ENCODE measurements at places on chromosomes 12 and 14. TPM values are rescaled to one million over a fixed set of nuclear protein-coding genes. Genes with fewer than 3 reads are reported as not detected.
A peak's percentile ranks its signal among the peaks of the same experiment; 100 is the strongest.

Gene SERPINA12
- not detected for total RNA-seq

Gene CNTN1
- not detected for total RNA-seq

Gene SOX5
- total RNA-seq = 1.7 TPM

Gene DAAM1
- 7.8 TPM for total RNA-seq

Gene CLEC2B
- total RNA-seq = 29.5 TPM

Gene KIF26A
- 0.25 TPM for total RNA-seq

Gene SPX
- 2.8 TPM for total RNA-seq

Gene KCNMB4
- total RNA-seq = 2.2 TPM

Gene CHURC1
- total RNA-seq = 38.1 TPM

Gene SLC6A12
- 0.70 TPM for total RNA-seq

Gene SEC23A
- 60.9 TPM for total RNA-seq

Gene NANOG
- not detected for total RNA-seq

Gene ARHGDIB
- total RNA-seq = 450 TPM

DNA sequence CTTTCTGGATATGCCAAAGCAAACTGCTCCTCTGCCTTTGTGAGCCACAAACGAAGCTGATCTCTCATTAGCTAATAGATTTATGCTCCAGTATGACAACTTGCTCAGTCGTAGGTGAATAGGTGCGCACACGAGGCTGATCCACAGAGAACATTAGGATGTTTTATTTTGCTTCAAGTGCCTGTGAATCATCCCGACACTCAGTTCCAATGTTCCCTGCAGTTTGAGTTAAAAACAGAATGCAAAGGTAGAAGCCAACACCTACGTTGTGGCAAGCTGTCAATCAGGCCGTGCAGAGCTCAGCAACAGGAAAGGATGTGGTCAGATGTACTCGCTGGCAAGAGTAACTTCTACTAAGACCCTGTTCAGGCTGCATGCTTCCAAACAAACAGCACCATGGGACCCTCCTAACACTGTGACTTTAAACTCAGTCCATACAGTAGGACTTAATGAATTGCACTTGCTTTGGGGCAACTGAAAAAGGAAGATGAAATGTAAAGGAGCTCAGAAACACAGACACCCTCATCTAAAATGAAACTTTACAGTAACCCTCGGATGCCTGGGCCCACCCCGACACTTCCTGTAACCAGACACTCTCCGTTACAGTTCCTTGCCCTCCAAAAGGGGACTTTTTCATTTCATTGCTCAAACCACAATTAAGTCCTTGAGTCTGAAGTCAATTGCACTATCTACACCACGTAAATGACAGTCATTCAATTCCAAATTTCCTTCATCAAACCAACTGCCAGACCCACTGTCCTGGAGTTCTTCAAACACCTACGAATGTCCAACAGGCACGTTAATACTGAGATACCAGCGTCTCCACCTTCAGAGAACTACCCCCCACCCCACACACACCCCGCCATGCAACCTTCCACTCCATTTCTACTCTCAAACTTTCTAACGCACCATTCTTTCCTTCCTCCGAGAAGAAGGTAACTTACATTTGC, 1.6 kb downstream of the CCDC88C start:
- peaks cover 56% of the 10 kb centered on the region for H3K4me1 ChIP-seq
- DNase-seq = peak; percentile 71
- H3K4me3 ChIP-seq = peak overlapping the region; percentile 97
- H3K27ac ChIP-seq = peak overlapping the region; percentile 98
- no peaks in the 10 kb centered on the region for H3K27me3 ChIP-seq
- H3K36me3 ChIP-seq = peaks cover 12% of the 10 kb centered on the region

GRCh38 chr12:88192426-88192825, 50.3 kb downstream of the TMTC3 start:
- no peaks in the 10 kb centered on the region for H3K36me3 ChIP-seq
- no peak for DNase-seq
- no peak overlapping the region for H3K4me3 ChIP-seq
- H3K4me1 ChIP-seq = no peaks in the 10 kb centered on the region
- H3K27me3 ChIP-seq = no peaks in the 10 kb centered on the region
- no peak overlapping the region for H3K27ac ChIP-seq

GRCh38 chr12:92146497-92147224, 1.0 kb upstream of the BTG1 start:
- H3K4me1 ChIP-seq = peaks cover 35% of the 10 kb centered on the region
- peak overlapping the region; percentile 99 for H3K27ac ChIP-seq
- H3K4me3 ChIP-seq = peak overlapping the region; percentile 98
- peaks cover 18% of the 10 kb centered on the region for H3K36me3 ChIP-seq
- DNase-seq = no peak

DNA sequence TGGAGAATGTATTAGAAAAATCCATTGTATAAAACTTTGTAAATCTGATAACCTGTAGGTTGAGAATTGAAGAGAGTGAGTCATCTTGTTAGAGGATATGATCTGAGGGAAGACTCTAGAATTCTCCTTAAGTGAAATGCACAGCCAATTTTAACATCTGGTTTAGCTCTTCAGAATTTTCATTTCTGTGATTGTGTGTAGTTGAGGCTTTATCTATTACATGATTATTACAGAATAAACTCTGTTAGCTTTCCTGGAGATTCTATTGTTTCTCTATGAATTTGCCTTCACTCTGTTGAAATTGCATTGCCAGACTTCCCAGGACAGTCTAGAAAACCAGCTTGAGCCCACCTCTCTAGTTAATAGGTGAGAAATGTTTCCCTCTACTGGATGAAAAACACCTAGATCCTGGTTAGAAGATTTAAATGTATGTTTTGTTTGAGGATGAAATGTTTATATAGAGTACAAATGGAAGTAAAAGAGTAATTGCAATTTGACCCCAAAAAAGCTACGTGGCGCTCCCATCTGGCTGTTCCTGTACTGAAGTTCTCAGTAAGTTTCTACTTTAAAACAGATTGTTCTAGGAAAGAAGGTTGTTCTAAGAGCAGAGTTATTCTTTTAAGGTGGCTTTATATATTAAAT, 2.9 kb downstream of the NUDT4 start:
- DNase-seq = no peak
- H3K4me1 ChIP-seq = peaks cover 65% of the 10 kb centered on the region
- peaks cover 6% of the 10 kb centered on the region for H3K27me3 ChIP-seq
- peak overlapping the region; percentile 100 for H3K4me3 ChIP-seq
- peak overlapping the region; percentile 97 for H3K27ac ChIP-seq

DNA sequence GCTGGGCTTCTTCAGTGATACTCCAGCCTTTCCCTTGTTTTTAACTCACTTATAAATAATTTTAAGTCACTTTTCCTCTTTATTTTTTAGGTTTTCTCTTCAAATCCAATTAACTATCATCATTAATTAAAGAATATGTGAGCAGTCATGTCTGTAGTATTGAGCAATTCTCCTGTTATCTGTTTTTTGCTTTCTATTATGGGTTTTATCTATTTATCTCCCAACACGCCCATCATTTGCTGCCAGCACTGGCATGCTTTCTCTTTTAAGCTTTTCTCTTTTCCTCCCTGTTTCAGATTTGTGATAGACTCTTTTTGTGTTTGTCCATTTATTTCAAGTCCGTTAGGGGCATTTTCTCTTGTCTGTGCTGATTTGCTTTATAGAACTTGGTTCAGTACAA, 72.3 kb downstream of the CRADD start:
- peak overlapping the region; percentile 66 for H3K27ac ChIP-seq
- no peaks in the 10 kb centered on the region for H3K27me3 ChIP-seq
- no peak for DNase-seq

- H3K27ac ChIP-seq = peak overlapping the region; percentile 55
- peaks cover 13% of the 10 kb centered on the region for H3K4me1 ChIP-seq
- peaks cover 27% of the 10 kb centered on the region for H3K27me3 ChIP-seq
- no peaks in the 10 kb centered on the region for H3K36me3 ChIP-seq
Observed at GRCh38 chr14:90093942-90094595, 32.3 kb downstream of the KCNK13 start.

DNA sequence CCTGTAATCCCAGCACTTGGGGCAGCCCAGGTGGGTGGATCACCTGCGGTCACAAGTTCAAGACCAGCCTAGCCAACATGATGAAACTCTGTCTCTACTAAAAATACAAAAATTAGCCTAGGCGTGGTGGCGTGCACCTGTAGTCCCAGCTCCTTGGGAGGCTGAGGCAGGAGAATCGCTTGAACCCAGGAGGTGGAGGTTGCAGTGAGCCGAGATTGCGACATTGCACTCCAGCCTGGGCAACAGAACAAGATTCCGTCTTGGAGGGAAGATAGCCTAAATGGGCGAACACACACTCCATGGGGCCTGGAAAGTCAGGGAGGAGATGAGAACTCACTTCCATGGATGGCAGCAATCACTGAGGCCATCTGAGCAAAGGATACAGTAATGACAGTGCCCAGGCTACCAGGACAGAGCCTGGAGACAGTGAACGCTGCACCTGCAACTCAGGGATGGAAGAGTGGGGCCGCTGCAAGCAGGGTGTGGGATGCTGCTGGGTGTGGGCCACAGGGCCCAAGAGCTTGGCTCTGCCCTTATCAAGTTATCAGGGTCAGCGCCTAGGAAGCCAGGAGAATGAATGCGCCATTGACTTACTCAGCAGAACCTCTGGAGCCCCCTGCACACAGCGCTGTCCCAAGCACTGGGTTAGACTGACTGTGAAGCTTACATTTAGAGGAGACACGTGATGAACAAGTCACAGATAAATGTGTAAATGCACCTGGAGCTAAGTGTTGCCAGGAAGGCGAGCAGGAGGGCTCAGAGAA, 28.9 kb downstream of the FOXN3 start:
- no peak for DNase-seq
- no peak overlapping the region for H3K4me3 ChIP-seq
- peak overlapping the region; percentile 23 for H3K27ac ChIP-seq
- peaks cover 53% of the 10 kb centered on the region for H3K4me1 ChIP-seq

DNA sequence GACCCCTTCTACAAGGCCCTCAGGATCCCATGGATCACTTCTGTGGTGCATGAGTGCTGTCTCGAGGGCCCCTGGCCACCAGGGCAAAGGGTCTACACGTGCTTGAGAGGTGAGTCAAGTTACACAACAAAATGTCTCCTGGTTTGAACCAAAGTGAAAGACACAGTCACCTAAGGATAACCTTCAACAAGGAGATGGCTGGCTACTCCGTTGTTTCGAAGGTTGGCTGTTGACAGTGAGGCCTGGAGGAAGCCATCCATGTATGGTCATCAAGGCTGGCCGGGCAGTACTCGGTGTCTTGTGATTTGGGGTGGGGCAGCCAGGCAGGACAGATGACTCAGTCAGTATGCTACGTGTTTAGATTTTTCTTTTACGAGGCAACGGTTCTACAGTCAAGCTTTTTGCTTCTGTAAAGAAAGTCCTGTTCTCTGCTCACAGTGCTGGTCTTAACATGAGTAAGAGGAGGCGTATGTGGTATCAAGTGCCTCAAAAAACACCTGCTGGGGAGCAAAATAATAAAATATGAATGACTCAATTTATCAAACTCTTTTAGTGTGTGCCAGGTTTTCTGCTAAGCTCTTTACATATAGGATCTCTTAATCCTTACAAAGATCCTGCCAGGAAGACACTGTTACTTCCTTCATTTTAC, 18.0 kb upstream of the NT5DC3 start:
- H3K4me3 ChIP-seq = no peak overlapping the region
- DNase-seq = no peak
- H3K4me1 ChIP-seq = no peaks in the 10 kb centered on the region
- H3K27ac ChIP-seq = no peak overlapping the region
- H3K27me3 ChIP-seq = no peaks in the 10 kb centered on the region
- H3K36me3 ChIP-seq = no peaks in the 10 kb centered on the region

GRCh38 chr12:56046027-56046780, 4.5 kb downstream of the RPS26 start:
- no peak overlapping the region for H3K4me3 ChIP-seq
- peaks cover 40% of the 10 kb centered on the region for H3K4me1 ChIP-seq
- no peaks in the 10 kb centered on the region for H3K27me3 ChIP-seq
- no peak for DNase-seq

DNA sequence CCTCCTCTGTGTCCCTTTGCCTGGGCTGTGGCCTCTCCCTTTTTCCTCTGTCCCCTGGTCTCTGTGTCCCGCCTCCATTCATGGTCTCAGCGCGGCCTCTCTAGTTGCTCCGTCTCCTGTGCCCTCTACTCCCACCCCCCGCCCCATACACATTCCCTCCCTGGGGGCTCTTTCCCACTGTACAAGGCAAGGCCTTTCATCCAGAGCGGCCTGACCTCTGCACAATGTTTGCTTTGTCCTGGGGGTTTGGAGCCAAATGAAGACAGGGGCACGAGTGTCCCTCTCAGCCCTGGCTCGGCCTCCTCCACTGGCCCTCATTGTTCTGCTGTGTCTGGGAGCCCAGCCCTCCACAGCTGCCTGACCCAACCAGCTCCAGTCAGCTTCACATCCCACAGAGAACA, 678.6 kb downstream of the BCL11B start:
- H3K27ac ChIP-seq = no peak overlapping the region
- no peaks in the 10 kb centered on the region for H3K4me1 ChIP-seq
- no peak for DNase-seq
- no peaks in the 10 kb centered on the region for H3K27me3 ChIP-seq

- H3K27ac ChIP-seq = no peak overlapping the region
- H3K4me3 ChIP-seq = no peak overlapping the region
- H3K4me1 ChIP-seq = peaks cover 13% of the 10 kb centered on the region
- H3K36me3 ChIP-seq = peaks cover 6% of the 10 kb centered on the region
- DNase-seq = no peak
Observed at GRCh38 chr14:69424149-69424923, 25.8 kb downstream of the SLC39A9 start.

GRCh38 chr12:98916106-98916505, 271.0 kb downstream of the APAF1 start:
- H3K36me3 ChIP-seq = no peaks in the 10 kb centered on the region
- H3K27ac ChIP-seq = no peak overlapping the region
- H3K4me3 ChIP-seq = no peak overlapping the region

DNA sequence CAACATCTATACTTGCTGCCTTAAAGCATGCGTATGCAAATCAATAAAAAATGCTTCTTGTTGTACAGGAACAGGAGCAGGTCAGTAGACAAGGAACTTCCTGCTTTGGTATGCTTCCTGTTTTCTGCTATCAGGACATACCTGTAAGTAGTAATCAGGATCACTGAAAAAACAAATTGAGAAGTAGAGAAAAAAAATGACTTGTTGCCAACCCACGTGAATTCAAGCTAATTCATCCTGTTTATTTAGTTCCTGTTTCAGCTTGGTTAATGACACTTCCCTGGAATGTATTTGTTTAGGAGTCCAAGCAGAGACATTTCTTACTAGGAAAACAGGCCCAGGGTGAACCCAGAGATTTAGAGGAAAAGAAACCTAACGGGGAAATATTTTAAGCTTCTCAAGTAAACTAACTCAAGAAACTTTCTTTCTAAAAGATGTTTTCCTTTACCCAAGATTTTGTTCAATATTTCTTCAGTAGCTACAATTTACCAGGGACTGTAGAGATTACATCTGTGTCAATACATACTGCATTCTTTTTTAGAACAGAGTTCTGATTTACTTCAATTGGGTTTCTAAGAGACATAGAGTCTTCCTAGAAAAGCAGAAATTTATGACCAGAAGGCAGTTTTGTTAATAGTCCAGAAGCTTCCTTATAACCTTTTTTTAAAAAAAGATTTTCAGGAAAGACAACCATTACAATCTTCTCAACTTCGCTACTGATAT, 124.2 kb downstream of the PAWR start:
- DNase-seq = no peak
- no peak overlapping the region for H3K4me3 ChIP-seq
- H3K36me3 ChIP-seq = no peaks in the 10 kb centered on the region
- no peaks in the 10 kb centered on the region for H3K4me1 ChIP-seq

All from activated T-cell treated with anti-CD3 and anti-CD28 coated beads, Interleukin-2, amount 50 U/mL, for 72 hours (primary cell).